ENCODE measurements at places on chromosomes 2 and 18.

- no peak for DNase-seq
These were observed 85.9 kb downstream of the SMAD7 start for GRCh38 chr18:48864876-48865275.

- DNase-seq, result no peak
These were observed 782.6 kb downstream of the MBD2 start for GRCh38 chr18:53441761-53442414.

DNA sequence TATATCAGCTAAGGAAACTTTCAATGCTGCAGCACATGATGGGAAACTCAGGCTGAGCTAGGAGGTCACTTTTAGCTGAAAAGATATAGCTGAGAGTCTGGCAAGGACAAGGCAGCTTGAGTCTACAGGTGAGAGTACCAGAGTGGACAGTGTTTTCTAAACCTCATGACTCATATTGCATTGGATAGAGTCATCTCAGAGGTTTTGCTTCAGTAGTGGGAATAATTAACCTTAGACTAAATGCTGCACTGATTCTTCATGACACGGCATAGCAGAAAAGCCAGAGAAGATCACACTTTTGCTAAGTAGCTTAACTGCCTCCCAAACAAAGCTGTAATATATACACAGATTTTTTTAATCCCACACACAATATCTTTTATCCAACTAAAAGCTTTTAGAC is 865.0 kb upstream of the CDH2 start:
- no peak for DNase-seq

DNA sequence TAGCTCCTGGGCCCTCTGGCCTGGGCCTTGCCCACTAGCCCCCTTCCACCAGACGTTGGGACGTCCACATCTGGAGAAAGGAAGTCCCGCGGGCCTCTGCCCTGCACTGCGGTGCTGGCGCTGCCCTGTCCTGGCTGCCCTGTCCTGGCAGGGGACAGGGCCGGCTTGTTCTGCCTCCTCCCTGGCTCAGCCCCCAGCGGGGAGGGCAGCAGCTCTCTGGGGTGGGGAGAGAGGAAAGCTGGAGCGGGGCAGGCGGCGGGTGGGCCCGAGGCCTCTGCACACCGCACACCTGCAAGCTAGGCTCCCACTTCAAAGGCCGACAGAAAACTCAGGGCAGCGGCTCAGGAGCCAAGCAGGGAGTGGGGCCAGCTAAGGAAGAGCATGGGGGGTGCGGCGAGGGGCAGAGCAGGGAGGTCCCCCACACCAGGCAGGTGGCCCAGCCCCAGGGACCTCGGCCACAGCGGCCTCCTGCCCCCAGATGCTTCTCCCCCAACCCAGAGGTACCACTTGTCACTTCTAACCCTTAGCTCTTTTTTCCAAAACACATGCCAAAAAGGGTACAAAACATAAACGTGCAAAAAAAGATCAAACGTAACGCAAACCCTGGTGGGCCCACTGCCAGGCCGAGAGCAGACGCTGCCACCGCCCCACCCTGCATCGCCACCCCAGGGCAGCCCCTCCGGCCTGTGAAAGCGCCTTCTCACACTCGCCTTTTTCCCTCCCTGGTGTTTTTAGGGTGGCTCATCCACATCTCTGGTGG is 13.5 kb downstream of the SNED1 start:
- peak; percentile 15 for DNase-seq

DNA sequence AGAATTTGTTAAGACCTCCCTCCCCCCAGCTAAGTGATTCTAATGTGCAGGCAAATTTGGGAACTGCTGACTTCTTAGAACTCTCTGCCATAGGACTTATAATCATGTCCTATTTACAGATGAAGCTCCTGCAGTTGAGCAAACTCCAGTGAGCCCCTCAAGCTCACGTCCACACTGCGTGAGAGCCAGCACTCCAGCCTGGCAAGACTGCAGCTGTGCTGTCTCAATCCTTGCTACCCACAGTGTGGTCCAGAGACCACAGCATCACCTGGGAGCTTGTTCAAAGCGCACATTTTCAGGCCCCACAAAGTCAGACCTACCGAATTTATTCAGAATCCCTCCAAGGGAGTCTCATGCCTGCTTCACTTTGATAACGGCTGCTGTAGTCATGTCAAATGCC is 243.2 kb upstream of the RAB12 start:
- DNase-seq, result no peak

DNA sequence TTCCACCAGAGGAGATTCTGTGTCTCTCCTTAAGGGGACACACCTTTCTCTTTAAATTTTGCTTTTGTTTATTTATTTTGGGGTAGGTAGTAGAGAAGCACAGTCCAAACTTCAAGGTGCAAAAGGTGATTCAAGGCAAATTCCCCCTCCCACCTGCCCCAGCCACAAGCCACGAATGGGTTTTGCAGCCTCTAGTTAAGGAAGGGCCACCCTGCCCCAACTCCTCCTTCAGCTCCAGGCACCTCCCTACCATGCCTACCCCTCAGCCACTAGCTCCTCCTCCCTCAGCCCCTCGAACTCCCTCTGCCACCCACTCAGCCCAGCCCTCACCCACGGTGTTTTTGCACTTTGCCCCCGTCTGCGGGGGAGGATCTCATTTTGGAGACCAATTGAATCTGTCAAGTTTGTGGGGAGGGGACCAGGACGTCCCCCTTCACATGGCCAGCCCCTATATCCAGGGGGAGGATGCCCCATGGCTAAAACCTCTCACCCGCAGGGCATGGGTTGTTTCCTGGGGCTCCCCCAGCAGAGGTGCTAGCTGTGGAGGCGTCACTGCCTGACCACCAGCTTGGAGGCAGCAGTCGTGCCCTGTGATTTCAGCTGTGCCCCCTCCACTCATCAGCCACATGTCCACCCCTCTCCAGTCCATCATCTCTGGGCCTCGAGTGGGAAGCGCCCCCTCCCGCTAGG is 4.5 kb downstream of the HAAO start:
- no peak for DNase-seq

GRCh38 chr2:25964891-25965290 is 17.4 kb downstream of the KIF3C start:
- no peak for DNase-seq

DNA sequence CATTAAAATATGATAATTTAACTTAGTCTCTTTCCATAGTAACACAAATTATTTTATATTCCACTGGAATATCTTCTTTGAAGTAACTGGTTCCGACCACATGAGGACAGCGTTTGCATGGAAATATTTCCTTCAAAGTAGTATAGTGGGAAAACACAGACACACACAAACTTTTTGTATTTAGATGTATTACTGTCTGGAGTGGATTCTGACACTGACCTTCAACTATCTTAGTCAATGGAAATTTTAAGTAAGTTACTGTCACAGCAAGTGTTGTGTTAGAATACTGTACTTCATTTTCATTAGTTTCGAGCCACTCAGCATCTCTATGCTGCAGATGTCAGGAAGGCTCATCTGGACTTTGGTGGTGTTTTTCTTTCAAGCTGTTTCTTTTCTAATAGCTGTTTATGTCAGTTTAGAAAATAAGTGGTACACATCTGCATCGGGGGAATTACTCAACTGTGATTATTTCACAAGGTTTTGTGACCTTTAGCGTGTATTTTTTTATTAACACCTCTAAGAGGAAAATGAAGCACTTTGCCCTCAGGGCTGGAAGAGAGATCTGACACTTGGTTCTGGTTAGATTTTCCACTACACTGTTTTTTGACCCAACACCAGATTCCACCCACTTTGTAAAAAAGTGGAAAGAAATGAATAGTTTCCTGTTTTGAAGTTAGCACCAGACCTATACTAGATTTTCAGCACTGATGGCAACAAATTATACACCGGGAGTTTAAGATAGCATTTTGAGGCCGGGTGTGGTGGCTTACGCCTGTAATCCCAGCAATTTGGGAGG is 18.9 kb upstream of the THOC1 start:
- no peak for DNase-seq

DNA sequence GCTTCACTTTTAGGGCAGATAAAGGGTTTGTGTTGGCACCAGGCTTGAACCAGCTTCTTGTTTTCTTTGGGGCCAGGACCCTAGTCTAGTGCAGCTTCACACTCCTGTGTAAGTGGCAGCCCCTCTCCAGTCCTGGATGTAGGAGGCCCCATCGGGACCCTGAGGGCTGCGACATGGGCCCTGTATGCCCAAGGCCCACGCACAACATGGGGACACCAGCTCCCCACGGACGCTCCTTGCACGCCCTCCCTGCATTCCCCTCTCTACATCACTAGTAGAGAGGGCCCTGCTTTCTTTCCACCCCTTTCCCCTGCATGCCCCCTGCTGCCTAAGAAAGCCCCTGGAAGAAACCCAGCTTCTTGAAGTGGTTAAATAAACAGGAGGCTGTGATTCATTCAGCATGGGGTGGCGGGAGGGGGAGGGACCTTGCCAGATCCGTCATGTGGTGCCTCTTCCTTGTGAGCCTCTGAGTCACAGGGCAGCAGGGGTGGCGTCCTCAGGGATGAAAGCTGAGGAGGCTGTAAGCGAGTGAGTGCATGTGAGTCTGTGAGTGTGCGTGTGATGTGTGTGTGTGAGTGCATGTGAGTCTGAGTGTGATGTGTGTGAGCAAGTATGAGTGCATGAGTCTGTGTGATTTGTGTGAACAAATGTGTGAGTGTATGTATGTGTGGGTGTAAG is 42.5 kb downstream of the COPS8 start:
- peak; percentile 58 for DNase-seq

- no peak for DNase-seq
These were observed 7.5 kb downstream of the LCLAT1 start for GRCh38 chr2:30454571-30454970.

DNA sequence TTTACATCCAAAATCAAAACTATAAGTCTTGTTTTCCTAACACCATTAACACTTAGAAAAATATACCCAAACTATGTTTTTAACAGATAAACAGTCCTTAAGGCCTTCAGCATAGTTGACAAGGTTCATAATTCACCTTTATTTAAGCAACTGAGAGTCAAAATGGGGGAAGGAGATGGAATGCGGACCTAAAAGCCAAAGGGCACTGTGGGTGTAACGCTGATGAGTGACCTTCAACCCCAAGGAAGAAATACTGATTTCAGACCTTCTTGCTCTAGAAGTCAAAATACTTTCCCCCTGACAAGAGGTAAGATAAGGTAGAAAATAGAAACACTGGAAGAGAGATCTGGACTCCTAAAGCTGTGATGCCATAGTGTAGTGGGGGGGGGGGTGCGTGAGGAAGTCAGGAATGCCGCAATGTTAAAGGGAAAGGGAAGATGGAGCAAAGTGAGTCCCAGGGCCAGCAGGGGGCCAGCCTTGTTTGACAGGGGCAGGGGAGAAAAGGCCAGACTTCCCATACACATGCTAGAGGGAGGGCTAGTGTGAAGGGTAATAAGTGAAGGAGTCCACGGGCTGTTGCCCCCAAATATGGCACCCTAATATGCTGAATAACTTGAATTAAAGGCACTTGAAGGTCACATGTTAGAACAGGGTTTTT is 31.4 kb downstream of the CCDC93 start:
- no peak for DNase-seq

DNA sequence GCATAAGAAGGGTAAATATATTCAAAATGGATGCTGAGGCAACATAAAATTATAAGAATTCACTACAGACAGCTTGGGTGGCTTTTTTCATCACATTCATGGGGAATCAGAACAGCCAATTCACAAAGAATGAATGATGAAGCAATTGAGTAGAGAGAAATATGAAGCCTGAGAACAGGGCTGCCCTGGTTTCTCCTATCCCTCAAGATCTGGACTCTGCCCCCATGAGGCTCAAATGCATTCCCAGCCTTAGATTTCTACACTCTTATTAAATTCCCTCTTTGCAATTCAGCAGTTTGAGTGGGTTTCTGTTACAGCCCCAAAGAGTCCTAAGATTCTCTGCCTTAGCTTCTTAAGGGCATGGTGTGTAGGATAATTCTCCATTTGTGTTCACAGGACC is 172.5 kb downstream of the MAIP1 start:
- DNase-seq, result no peak

DNA sequence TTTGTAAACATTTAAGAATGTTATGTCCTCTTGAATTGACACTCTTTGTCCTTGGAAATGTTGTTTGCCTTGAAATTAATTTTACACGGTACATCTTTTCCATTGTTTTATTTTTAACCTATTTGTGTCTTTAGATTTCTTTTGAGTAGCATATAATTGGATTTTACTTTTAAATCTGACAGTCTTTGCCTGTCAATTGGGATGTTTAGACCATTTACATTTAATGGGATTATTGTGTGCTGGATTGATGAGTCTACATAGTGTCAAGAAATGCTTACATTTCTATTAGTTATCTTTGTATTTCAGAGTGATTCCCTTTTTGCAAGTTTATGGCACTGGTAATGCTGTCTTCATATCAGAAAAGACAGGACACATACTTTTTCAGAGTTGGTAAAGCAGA is 61.5 kb downstream of the BABAM2 start:
- DNase-seq, result no peak

- no peak for DNase-seq
These were observed 21.6 kb downstream of the DNMT3A start for GRCh38 chr2:25320077-25320476.

GRCh38 chr18:23356915-23357601 is 96.0 kb upstream of the RIOK3 start:
- no peak for DNase-seq

- no peak for DNase-seq
These were observed 19.3 kb upstream of the ITGAV start for GRCh38 chr2:186570604-186571003.
